NCI-H1930 (cell line): ENCODE measurements at places on chromosomes 11 and 22.

DNA sequence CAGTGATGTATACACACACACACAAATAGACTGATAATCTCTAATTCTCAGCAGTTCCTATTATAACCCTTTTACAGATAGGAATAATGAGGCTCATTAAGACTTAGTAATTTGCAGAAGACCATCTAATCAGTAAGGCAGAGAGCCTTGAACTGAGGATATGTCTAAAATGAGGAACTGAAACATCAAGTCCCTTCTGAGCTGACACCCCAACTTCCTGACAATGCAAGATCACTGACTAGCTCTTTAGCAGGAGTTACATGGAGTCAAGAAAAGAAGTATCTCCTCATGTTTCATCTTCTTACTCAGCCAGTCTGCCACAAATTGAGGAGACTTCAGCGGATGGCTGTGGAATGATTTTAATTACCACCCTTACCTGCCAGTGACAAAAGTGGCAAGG is 193.0 kb downstream of the MSANTD4 start:
- DNase-seq = no peak

- DNase-seq = no peak
Observed at GRCh38 chr11:104366321-104366734, 202.4 kb upstream of the PDGFD start.

GRCh38 chr11:46162700-46163099 is 41.4 kb upstream of the PHF21A start:
- DNase-seq = no peak

DNA sequence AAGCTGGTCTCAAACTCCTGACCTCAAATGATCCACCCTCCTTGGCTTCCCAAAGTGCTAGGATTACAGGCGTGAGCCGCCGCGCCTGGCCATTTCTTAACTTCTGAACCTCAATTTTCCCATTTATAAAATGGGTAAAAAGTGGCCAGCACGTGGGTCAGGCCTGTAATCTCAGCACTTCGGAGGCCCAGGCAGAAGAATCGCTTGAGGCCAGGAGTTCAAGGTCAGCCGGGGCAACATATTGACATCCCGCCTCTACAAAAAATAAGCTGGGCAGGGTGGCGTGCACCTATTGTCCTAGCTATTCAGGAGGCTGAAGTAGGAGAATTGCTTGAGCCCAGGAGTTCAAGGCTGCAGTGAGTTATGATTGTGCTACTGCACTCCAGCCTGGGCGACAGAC is 6.5 kb upstream of the DDX6 start:
- no peak for DNase-seq

- DNase-seq = no peak
Observed at GRCh38 chr11:122494221-122494620, 161.3 kb upstream of the UBASH3B start.

GRCh38 chr11:2932850-2933251 is 3.6 kb upstream of the PHLDA2 start:
- DNase-seq = no peak

DNA sequence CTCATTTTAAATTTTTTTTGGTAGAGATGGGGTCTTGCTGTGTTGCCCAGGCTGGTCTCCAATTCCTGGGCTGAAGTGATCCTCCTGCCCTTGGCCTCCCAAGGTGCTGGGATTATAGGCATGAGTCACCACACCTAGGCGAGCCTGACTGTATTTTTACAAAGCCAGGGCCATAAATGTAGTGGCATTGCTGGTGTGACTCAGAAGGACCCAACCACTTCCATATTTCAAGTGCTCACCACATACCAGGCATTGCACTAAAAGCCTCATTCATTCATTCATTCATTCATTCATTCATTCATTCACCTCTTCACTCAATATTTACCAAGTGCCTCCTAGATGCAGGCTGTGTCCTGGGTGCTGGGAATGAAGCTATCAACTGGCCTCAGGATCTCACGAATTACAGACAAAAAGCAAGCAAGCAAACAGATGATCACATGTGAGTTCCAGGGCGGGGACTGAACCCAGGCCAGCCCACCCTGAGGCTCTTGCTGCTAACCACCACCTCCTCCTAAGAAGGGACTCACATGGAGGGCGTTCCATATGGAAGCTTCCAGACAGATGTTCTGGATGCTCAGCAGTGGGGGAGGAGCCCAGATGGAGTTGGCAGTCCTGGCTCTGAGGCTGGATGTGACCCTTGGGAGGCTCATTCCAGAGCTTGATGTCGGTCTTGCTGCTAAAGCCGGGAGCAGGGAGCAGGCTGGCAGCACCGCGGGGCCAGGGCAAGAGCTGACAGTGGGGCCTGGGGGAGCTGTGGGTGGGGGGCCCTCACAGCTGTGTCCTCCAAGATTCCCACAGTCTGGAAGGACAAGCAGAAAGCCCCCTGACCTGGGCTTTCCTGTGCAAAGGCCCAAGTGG is 158.8 kb downstream of the CTTN start:
- DNase-seq = no peak

DNA sequence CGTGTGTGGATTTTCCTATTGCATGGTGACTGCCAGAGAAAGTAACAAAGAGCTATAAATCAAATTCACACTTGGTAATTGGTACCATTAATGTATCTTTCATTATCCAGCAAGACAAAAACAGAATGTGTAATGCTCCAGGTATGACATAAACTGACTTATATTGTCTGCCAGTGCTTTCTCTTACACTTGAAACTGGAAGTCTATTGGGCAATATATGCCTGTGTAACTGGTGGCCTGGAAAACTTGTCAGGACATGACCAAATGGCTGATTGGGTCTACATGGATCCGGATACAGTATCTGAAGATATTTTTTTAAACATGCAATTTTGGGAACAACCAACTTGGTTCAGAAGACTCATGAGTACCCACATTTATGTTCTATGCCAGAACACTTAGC is 174.6 kb upstream of the ARHGAP42 start:
- no peak for DNase-seq

GRCh38 chr11:118939953-118940598 is 14.3 kb upstream of the BCL9L start:
- DNase-seq = no peak

DNA sequence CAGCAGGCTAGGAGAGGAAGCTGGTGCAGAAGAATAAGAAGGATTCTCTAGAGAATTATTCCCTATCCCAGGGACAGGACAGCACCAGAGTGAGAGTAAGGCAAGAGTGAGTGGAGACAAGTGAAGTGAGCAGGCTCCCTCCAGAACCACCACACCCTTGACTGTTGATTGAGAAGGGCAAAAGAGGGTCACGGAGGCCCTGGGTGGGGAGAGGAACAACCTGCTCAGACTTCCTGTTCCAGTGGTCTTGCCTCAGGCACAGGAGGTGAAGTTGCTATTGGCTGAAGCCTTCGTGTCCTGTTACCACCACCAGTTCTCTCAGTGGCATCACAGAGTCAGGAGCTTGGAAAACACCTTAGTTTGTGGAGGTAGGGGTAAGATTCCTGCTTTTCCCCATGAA is 51.7 kb upstream of the CCDC89 start:
- no peak for DNase-seq

DNA sequence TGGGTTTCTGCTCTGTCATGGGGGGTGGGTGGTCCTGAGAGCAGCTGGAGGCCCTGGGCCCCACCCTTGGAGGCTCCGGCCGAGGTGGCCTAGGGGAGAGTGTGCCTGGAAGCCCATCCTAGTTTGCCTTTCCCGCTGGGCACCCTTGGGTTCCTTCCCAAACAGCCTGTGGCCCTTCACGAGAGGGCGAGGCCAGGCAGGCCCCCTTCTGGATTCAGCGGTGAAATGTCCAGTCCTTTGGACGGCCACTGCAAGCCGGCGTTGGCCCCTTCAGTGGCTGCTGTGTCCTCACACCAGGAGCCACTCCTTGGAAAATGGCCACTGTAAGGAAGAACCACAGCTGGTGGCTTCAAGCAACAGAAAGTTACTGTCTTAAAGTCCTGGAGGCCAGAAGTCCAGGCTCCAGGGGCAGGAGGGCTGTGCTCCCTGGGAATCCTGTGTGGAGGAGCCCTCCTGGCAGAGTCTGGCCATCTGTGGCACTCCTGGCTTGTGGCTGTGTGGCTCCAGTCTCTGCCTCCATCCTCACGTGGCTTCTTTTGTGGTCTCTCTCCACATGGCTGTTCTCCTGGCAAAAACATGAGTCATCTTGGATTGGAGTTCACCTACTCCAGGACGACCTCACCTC is 854.1 kb downstream of the TBC1D22A start:
- no peak for DNase-seq

DNA sequence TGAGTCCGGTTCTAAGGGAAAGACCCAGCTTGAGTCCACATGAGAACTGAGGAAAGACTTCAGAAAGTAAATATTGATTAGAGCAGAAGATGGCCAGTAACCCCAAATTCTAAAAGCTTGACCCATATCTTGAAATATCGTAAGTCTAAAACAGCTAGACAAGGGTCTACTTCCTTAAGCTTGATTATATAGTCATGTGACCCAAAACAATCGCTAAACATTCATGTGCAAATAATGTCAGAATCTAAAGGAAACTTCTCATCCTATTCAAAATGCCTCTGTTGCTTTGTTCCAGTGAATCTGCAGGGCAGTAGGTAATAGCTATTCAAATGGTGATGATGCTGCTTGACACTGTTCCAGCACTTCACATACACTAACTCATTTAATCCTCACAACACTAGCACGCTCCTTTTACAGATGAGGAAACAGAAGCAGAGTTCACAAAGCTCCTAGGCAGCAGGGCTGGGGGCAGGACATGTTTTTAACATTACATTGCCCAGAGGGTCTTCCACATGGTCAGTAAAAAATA is 52.6 kb downstream of the TCF20 start:
- no peak for DNase-seq

DNA sequence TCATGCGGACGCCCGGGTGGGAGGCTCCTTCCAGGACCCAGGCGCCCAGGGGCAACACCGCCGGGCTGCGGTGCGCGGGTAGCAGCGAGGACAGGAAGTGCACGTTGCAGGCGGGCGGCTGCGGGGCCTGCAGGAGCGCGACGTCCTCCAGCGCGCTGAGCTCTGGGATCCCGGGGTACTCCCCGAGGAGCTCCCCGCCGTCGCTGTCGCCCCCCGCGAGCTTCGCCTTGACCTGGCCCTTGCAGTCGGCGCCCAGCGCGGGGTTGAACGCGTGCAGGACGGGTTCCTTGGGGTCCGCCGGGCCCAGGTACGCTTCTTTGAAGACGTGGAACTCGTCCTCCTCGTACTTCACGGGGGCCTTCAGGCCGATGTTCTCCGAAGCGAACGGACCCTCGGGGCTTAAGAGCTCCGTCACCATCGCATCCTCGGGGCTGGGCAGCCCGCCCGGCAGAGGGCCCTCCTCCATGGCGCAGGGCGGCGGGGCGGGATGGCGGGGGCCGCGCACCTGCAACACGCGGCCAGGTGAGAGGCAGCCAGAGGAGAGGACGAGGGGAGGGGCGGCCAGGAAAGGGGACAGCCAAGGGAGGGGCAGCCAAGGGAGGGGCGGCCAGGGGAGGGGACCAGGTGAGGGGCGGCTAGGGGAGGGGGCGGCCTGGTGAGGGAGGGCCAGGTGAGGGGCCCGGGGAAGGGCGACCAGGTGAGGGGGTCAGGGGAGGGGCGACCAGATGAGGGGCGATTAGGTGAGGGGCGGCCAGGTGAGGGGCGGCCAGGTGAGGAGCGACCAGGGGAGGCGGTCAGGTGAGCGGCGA is 921 bp downstream of the TESMIN start:
- no peak for DNase-seq

- DNase-seq = peak; percentile 78
Observed at GRCh38 chr22:26330971-26331625, 98.0 kb upstream of the ASPHD2 start.

DNA sequence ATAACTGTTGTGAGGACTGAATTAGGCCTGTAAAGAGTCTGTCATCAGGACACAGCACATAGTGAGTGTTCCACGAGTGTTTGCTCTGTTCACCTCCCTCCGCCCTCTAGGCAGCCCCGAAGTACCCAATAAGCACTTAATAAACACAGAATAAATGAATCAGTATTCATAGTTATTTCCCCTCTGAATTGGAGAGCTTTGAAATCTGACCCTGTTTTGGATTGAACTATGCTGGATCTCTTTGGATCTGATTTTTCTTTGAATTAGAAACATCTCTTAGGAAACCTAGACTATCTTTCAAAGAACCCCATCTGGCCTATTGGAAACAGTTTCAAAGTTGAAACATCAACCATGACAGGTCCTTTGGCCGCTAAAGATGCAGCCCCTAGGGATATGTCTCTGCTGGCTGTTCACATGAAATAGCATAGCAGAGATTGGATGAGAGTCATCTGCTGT is 615.5 kb downstream of the NTM start:
- DNase-seq = no peak

GRCh38 chr11:128116885-128117284 is 470.5 kb downstream of the ETS1 start:
- peak; percentile 6 for DNase-seq

GRCh38 chr22:49368221-49368975 is 459.3 kb downstream of the BRD1 start:
- no peak for DNase-seq

GRCh38 chr22:48751539-48752437 is 1075.9 kb downstream of the BRD1 start:
- DNase-seq = no peak

DNA sequence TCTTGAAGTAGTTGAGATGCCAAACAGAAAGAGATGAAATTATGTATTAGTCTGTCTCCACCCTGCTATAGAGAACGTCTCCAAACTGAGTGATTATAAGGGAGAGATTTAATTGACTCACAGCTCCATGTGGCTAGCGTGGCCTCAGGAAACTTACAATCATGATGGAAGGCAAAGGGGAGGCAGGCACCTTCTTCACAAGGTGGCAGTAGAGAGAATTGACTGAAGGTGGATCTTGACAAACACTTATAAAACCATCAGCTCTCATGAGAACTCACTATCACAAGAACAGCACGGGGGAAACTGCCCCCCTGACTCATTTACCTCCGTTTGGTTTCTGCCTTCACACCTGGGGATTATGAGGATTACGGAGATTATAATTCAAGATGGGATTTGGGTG is 794.0 kb downstream of the CNTN5 start:
- no peak for DNase-seq

DNA sequence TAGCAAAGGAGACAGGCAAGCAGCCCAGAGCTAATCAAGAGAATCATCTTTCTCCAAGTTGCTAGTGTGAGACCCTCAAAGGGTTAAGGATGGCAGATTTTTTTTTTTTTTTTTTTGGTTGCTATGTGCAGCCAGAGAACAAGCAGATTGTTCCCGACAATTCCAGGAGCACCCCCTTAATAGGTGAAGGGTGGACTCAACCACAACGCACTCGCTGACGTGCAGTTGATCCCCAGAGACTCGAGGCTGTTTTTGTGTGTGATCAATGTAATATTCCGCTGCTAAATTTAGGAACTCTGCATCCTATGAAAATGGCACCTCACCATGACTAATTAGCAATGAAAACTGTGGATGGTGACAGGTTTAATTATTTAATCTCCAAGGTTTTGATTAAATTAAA is 789.0 kb downstream of the KCNA4 start:
- DNase-seq = no peak

DNA sequence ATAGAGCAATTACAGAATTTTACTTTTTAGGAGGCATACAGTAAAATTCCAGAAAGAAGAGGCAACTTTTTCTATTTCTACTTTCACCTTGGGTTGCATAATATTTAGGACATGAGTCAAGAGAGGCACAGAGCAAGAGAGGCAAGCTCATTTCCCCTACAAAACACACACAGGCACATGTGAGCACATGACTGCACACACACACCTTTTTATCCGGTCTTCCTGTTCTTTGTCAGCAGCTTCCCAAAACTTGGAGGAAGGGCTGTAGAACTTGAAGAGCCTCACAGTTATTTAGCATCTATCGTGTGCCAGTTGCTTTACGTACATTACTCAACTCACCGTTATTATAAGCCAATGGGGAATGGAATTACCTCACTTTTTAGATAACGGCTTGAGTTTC is 37.8 kb upstream of the CCDC179 start:
- DNase-seq = no peak

- no peak for DNase-seq
Observed at GRCh38 chr11:36865846-36866245, 267.8 kb upstream of the RAG2 start.
